Bladder microvascular endothelial cell (primary cell): ENCODE measurements at places on chromosomes 1 and 21. TPM values are rescaled to one million over a fixed set of nuclear protein-coding genes. Genes with fewer than 3 reads are reported as not detected.

The LPAR3 gene
- total RNA-seq: 0.13 TPM in 1 of 2 replicates, not detected in the other

The LAD1 gene
- 0.16 TPM in 1 of 2 replicates, not detected in the other for total RNA-seq

The NCAM2 gene
- total RNA-seq: 1.5 and 5.8 TPM in 2 replicates

The CA6 gene
- not detected in 2 replicates for total RNA-seq

The MRTO4 gene
- total RNA-seq: 19.4 and 27.8 TPM in 2 replicates

The TNFRSF9 gene
- 0.16 and 3.5 TPM in 2 replicates for total RNA-seq
